ENCODE measurements at places on chromosomes 5 and 9. TPM values are rescaled to one million over a fixed set of nuclear protein-coding genes. Genes with fewer than 3 reads are reported as not detected.

DNA sequence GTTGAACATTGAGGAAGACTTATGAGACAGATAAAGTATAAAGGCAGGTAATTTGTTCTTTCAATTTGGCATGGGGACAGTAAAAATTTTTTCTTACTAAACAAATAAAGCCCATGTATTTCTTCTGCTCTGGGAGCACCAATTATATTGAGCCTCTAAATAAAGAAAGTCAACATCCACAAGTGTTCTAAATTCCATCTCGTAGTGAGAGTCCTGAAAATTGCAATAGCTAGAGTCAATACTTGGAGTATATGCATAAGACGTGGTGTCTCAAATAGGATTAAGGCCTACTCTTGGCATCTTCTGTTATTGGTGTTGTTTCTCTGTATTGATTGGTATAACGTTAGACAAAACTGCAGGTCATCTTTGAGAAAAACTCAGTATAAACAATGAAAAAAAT, 120.5 kb upstream of the CDKN2B start:
- DNase-seq = no peak
- no peak overlapping the region for H3K27ac ChIP-seq
- no peak overlapping the region for H3K4me3 ChIP-seq

- no peak overlapping the region for H3K27ac ChIP-seq
- peaks cover 10% of the 10 kb centered on the region for H3K4me1 ChIP-seq
- no peak for DNase-seq
- H3K36me3 ChIP-seq = no peaks in the 10 kb centered on the region
- H3K27me3 ChIP-seq = no peaks in the 10 kb centered on the region
Observed at GRCh38 chr5:95779611-95780010, 42.9 kb downstream of the GLRX start.

- H3K27ac ChIP-seq = no peak overlapping the region
- DNase-seq = no peak
- no peak overlapping the region for H3K4me3 ChIP-seq
- H3K36me3 ChIP-seq = no peaks in the 10 kb centered on the region
Observed at GRCh38 chr5:74325866-74326265, 314.7 kb downstream of the ENC1 start.

DNA sequence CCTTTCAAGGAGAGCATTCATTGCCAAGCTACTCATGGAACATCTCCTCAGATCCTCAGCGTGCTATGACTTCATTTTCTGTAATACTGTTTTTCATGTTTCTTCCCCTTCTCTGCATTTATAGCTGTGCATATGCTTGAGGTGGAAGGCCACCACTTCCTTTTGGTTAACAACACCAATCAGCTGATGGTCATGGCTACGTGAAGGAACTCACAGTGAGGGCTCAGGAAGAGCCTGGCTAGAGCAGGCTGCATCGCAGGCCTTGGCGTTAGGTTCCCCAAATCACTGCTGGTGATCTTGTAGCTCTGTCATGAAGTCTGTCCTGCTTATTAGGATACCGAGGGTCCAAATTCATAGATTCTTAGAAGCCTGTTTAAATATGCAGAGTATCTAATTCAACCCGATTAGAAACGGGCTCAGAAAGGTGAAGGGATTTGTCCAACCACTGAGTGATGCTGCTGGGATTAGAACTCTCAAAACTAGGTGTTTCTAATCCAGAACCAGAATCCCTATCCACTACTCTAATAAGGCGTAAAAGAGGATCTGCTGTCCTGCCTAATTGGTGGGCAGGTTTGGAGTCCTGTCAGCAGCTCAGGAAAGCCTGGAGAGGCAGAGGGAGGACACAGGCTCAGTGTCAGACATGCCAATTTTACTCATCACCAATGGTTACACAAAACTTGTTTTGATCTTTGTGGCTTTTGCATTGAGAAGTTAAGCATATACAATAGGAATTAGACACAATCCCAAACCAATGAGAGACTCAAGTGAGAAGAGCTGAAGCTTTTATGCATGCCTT, 7.5 kb downstream of the SYK start:
- no peak for DNase-seq
- no peaks in the 10 kb centered on the region for H3K27me3 ChIP-seq
- no peaks in the 10 kb centered on the region for H3K4me1 ChIP-seq

GRCh38 chr5:10348258-10348657, 5.2 kb upstream of the MARCHF6 start:
- no peaks in the 10 kb centered on the region for H3K27me3 ChIP-seq
- no peak for DNase-seq
- no peak overlapping the region for H3K27ac ChIP-seq
- H3K36me3 ChIP-seq = no peaks in the 10 kb centered on the region

- no peak for DNase-seq
- no peak overlapping the region for H3K4me3 ChIP-seq
- H3K27ac ChIP-seq = no peak overlapping the region
- H3K36me3 ChIP-seq = no peaks in the 10 kb centered on the region
- no peaks in the 10 kb centered on the region for H3K27me3 ChIP-seq
- H3K4me1 ChIP-seq = no peaks in the 10 kb centered on the region
Observed at GRCh38 chr5:122693963-122694362, 80.9 kb upstream of the SNX2 start.

GRCh38 chr5:62143268-62144229, 162.5 kb upstream of the KIF2A start:
- H3K4me3 ChIP-seq = no peak overlapping the region
- peaks cover 16% of the 10 kb centered on the region for H3K27me3 ChIP-seq
- no peaks in the 10 kb centered on the region for H3K4me1 ChIP-seq
- no peak for DNase-seq
- no peak overlapping the region for H3K27ac ChIP-seq

DNA sequence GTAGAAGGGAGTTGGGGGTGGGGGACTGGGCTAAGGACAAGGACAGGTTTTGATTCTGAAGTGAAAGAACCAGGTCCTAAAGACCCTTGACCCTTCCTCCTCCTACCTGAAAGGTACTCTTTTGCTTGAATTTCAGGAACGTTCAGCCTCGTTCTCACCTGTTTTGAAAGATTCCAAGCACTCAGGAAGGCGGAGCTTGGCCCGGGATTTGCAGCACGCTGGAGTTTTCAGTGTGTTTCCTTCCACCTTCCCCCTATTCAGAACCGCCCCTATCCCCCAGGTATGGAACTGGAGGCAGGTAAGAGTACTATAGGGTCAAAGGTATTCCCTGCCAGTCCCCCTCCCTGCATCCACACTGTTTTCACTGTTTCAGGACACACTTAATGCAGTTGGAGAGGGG, 7.1 kb downstream of the EGR1 start:
- peaks cover 10% of the 10 kb centered on the region for H3K27me3 ChIP-seq
- H3K4me3 ChIP-seq = no peak overlapping the region
- H3K4me1 ChIP-seq = peaks cover 9% of the 10 kb centered on the region

- H3K4me3 ChIP-seq = no peak overlapping the region
- no peak for DNase-seq
- H3K27me3 ChIP-seq = no peaks in the 10 kb centered on the region
- peaks cover 4% of the 10 kb centered on the region for H3K36me3 ChIP-seq
Observed at GRCh38 chr9:120383611-120383998, 196.4 kb downstream of the CDK5RAP2 start.

GRCh38 chr9:134836406-134836970, 44.1 kb upstream of the FCN2 start:
- H3K4me1 ChIP-seq = no peaks in the 10 kb centered on the region
- H3K36me3 ChIP-seq = no peaks in the 10 kb centered on the region
- peaks cover 4% of the 10 kb centered on the region for H3K27me3 ChIP-seq
- no peak overlapping the region for H3K27ac ChIP-seq

NIPSNAP3A gene
- total RNA-seq = 9.8 TPM

ADAMTSL1 gene
- not detected for total RNA-seq

ST6GALNAC4 gene
- total RNA-seq = 30.3 TPM
